Esophagus squamous epithelium (tissue), 5 donors: ENCODE measurements at places on chromosomes 13 and 19.

GRCh38 chr19:8457827-8458226, 13.1 kb downstream of the HNRNPM start:
- DNase-seq = no peak

GRCh38 chr19:3961007-3961406, 9.9 kb downstream of the DAPK3 start:
- DNase-seq = no peak

DNA sequence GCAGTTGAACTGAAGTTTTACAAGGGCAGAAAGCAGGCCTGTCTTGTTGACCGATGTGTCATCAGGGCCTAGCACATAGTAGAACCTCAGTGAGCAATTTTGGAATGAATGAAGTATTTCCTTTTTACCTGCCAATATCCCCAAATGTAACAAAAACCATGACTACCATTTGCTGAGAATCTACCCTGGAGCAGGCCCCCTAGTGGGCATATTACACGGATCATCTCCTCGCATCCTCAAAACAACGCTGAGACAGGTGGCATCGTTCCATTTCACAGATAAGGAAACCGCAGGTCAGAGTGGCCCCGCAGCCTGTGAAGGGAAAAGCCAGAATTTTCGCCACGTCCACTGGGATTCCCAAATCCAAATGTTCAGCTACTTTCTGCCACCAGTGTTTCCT, 77.9 kb downstream of the CACNA1A start:
- DNase-seq = no peak

DNA sequence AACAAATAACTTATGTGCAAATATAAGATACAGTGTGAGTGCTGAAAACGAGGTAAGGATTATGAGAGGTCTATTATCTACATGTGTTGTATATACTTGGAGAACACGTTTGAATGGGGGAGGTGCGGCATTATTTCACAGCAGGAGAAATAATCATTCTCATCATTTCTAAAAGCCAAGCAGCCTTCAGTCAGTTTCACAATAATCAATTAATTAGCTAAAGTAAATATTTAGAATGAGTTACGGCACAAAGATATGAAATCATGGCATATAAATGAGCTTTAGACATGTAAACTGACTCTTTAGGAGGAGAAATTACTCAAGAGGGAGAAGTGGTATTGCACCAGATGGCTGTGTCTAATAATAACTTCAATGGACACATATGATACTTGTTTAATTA, 366.6 kb downstream of the DNAJC15 start:
- no peak for DNase-seq

- DNase-seq = no peak
These were observed 55.7 kb downstream of the SERP2 start for GRCh38 chr13:44429311-44429710.

- DNase-seq = no peak
These were observed 12.3 kb downstream of the PLD3 start for GRCh38 chr19:40360708-40361241.

- DNase-seq = no peak
These were observed 98.8 kb downstream of the KDM4B start for GRCh38 chr19:5067678-5068077.

DNA sequence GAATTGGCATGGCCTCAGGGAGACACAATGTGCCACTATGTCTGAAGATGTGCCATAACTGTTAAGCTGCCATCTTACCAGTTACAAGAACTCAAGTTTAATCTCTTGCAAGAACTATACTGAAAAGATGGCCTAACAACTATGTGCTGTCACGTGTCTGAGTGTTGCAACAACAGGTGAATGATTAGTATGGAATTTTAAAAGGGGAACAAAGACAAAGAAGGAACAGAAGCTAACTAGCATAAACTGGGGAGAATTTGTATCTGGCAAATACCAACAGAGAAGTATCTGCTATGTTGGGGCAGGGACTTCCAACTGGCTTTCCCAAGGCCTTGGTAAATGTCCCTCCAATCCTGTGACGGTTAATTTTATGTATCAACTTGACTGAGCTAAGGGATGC, 11.5 kb upstream of the ACOD1 start:
- no peak for DNase-seq

DNA sequence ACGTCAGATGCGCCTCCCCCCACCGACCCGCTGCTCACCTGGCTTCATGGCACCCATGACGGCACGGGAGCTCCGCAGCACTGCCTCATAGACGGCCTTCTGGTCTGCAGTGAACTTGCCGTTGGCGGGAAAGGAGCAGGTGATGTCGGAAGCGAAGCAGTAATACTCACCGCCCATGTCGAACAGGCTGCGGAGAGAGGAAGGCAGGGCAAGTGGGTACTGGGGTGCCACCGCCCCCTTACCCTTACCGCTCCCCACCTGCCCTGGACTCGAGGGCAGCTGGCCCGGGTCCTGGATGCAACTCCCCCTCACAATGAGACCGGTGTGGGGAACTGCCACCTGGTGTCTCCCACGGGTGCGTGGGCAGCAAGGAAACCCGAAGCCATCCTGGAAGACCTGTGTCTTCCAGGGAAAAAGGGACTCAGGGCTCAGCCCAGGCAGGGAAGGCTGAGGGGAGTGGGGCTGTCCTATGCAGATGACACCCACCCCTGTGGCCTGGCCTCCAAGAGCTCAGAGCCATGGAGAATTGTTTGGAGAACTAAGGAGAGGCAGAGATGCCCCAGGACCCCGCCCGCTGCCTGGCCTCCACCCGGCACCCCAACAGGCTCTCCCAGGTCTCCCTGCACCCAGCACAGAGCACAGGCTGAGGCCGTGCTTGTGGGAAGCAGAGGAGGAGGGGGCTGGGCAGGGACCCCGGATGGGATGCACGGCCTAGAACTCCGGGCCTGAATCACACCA, 28.3 kb downstream of the CEBPG start:
- no peak for DNase-seq

- no peak for DNase-seq
These were observed 2.5 kb downstream of the KANK3 start for GRCh38 chr19:8340341-8341096.

GRCh38 chr13:112809332-112810315, 119.8 kb downstream of the ATP11A start:
- no peak for DNase-seq

- no peak for DNase-seq
These were observed 17.8 kb upstream of the ENOX1 start for GRCh38 chr13:43804461-43805070.

DNA sequence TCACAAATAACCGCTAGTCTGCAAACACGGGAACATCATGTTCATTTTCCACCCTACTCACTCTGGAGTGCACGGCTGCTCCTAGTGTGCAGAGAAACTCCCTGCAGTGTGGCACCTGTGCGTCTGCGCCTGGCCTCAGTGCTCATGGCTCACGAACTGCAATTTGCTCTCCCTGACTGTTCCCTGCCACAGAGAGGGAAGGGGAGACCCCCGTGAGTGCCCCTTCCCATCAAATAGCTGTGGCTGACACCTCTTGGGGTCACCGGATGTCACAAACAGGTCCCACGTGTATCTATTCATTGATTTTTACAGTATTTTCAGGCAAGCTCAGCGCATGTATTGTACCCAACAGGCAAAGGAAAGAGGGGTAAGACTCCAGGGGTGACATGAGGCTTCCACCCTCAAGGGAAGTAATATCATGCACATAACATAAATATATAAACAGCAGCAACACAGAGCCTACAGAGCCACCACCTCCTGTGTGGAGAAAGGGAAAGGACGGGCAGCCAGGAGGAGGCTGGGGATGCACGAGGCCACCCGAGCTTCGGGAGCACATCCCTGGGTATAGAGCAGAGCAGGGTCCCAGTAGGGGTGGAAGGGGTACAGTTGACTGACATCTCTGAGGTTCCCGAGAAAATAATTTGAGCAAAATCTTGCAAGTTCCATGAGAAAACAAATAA, 140.3 kb upstream of the SOX1 start:
- DNase-seq = no peak

DNA sequence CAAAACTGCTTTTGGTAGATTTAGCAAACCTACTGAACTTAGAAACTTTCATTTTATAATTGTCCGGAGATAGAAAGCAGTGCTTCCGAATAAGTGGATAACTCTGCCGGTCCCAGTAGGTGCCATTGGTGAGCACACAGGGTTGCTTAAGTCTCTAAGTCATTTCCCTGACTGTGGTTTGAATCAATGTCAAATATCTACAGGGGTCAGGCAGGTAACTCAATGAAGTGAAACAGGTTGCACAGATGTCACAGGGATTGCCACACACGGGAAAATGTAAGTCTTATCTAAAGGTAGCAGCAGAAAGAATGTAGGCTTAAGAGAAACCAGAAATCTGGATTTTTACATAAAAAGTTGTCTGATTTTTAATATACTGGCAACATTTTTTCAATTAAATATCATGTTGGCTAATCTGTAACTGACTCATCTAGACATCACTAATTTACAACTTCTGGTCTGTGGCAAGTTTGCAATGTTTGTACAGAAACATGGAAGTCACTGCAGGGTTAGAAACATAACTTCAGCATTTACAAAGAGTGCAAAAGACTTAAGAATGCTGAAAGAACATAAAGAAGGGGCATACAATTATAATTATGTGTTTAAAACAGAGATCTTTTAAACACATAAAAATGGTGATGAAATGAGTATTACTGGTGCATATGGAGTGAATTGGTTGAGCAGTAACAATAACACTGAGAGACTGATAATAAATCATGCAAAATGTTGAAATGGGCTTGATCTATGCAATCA, 14.3 kb upstream of the LRRC63 start:
- no peak for DNase-seq

- no peak for DNase-seq
These were observed 64.0 kb upstream of the TEX29 start for GRCh38 chr13:111256458-111256857.

DNA sequence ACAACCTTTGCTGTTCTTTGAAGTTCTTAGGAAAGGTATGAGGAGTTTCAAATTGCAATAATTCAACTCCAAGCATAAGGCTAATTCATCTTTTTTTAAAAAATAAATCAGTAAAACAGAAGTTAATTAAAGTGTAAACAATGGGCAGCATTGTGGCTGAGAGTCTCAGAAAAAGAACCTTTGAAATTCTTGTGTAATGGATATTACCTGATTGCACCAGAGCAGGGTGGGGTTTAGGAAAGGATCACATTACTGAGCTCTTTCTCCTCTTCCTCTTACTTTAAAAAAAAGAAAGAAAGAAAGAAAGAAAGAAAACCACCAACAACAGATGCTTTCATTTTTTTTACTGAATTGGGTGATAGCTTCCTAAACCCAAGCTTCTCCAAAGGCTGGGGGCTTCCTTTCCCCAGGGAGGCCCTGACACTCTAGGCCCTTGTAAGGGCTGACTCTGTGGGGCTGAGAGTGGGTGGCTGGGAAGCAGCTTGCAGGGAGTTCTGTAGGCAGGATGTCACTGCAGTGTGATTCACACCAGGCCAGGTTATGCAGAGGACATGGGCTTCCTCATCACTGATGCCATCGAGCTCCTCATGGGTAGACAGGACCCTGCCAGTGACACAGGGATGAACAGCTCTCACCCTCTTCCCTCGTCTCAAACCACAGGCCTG, 564.5 kb downstream of the FGF9 start:
- DNase-seq = no peak

GRCh38 chr19:17841810-17842662, 5.7 kb downstream of the JAK3 start:
- no peak for DNase-seq

DNA sequence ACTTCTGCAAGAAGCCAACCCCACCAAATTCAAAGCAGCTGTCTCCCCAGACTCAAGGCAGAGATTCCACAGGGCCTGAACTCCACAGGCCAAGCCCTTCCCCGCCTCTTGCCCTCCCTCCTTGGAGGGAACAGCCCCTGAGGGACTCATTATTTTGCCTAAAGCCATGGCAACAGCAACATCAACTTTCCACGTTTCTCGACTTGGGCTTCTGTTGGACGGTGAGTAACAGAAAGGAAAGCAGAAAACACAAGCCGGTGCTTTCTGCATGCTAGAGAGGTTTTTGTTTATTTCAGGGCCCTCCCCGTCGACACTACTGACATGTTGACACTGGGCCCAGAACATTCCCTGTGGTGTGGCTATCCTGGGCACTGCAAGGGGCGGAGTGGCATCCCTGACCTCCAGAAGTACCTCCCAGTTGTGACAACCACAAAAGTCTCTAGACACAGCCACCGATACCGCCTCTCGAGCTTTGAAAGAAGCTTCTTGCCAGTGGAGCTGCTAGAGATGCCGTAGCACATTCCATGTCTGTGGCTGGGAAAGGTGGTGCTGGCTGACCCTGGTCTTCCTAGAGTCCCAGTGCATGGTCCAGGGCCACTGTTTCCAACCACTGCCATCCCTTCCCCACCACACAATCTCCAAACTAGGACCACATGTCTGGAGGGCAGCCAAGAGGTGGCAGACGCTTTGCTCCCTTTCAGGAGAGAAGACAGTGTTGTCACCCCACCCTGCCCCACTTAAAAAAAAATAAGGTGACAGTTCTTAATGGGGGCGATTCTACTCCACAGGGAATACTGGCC, 12.8 kb downstream of the CAPS start:
- no peak for DNase-seq

DNA sequence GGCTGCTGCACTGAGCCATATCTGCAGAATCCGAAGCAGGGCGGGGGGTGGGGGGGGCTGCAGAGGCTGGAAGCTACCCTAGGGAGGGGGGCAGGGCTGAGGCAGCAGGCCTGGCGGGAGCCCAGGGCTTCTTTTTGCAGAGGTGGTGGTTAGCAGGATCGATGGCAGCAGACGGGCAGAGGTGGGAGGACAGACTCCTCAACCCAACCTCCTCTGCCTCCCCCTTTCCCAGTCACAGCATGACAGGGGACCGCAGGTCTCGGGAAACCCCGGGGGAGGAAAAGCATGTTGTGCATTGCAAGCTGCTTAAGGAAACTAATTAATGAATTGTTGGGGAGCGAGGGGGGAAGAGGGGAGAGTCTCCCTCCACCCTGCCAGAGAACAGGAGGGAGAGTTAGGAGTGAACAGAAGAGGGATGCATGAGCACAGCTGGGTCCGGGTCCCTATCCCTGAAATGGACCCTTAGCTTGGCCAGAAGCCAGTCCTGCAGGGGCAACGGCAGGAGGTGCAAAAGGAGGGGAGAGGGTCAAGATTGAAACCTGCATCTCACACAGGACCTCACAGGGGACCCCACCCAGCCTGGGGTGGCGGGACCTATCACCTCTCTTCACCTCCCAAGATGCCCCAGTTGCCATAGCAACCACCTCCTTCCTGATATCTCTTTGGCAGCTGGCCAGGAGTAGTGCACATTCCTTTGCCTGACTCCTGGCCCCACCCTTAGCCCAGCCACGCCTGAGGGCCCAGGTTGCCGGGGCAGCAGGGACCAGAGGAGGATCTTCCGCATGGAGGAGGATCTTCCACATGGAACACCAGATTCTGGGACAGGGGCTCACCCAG, 1.8 kb downstream of the FXYD7 start:
- no peak for DNase-seq
